Hepatocyte (in vitro differentiated cells): ENCODE measurements at places on chromosomes 16 and 17. TPM values are rescaled to one million over a fixed set of nuclear protein-coding genes. Genes with fewer than 3 reads are reported as not detected.

GRCh38 chr17:74043976-74044375 lies 159.5 kb upstream of the RPL38 start:
- H3K4me3 ChIP-seq = no peak overlapping the region
- H3K4me1 ChIP-seq = no peaks in the 10 kb centered on the region
- H3K36me3 ChIP-seq = no peaks in the 10 kb centered on the region
- no peak overlapping the region for H3K27ac ChIP-seq

- H3K4me3 ChIP-seq = no peak overlapping the region
- no peak overlapping the region for H3K27ac ChIP-seq
- no peaks in the 10 kb centered on the region for H3K36me3 ChIP-seq
- H3K4me1 ChIP-seq = no peaks in the 10 kb centered on the region
These were observed 21.0 kb upstream of the ENDOV start for GRCh38 chr17:80393961-80394360.

Gene SAT2
- 114 and 130 TPM in 2 replicates for total RNA-seq

- H3K27ac ChIP-seq = peak overlapping the region; percentile 81
- no peaks in the 10 kb centered on the region for H3K36me3 ChIP-seq
- DNase-seq = peak; percentile 58
- H3K27me3 ChIP-seq = no peaks in the 10 kb centered on the region
- H3K4me3 ChIP-seq = no peak overlapping the region
These were observed 28.3 kb upstream of the CDC42EP4 start for GRCh38 chr17:73340093-73340596.

- DNase-seq = peak; percentile 4
- no peak overlapping the region for H3K27ac ChIP-seq
- H3K4me1 ChIP-seq = peaks cover 4% of the 10 kb centered on the region
- no peaks in the 10 kb centered on the region for H3K36me3 ChIP-seq
These were observed 31.1 kb downstream of the PPM1E start for GRCh38 chr17:58786586-58787295.

GRCh38 chr16:22314661-22315626 lies 17.7 kb downstream of the POLR3E start:
- H3K4me3 ChIP-seq = no peak overlapping the region
- H3K36me3 ChIP-seq = no peaks in the 10 kb centered on the region
- DNase-seq = no peak
- no peaks in the 10 kb centered on the region for H3K27me3 ChIP-seq
- no peak overlapping the region for H3K27ac ChIP-seq
- no peaks in the 10 kb centered on the region for H3K4me1 ChIP-seq

GRCh38 chr16:58862334-58863021 lies 128.4 kb upstream of the GOT2 start:
- no peaks in the 10 kb centered on the region for H3K36me3 ChIP-seq
- H3K4me1 ChIP-seq = no peaks in the 10 kb centered on the region
- DNase-seq = no peak

GRCh38 chr16:86229866-86230656 lies 280.3 kb upstream of the FOXF1 start:
- no peaks in the 10 kb centered on the region for H3K27me3 ChIP-seq
- no peak overlapping the region for H3K27ac ChIP-seq
- H3K36me3 ChIP-seq = no peaks in the 10 kb centered on the region
- no peak for DNase-seq

Gene TBC1D28
- not detected in 2 replicates for total RNA-seq

GRCh38 chr16:57235128-57236021 lies 9.7 kb upstream of the ARL2BP start:
- no peak overlapping the region for H3K4me3 ChIP-seq
- peaks cover 4% of the 10 kb centered on the region for H3K36me3 ChIP-seq
- H3K27me3 ChIP-seq = no peaks in the 10 kb centered on the region
- no peaks in the 10 kb centered on the region for H3K4me1 ChIP-seq
- peak overlapping the region; percentile 28 for H3K27ac ChIP-seq

DNA sequence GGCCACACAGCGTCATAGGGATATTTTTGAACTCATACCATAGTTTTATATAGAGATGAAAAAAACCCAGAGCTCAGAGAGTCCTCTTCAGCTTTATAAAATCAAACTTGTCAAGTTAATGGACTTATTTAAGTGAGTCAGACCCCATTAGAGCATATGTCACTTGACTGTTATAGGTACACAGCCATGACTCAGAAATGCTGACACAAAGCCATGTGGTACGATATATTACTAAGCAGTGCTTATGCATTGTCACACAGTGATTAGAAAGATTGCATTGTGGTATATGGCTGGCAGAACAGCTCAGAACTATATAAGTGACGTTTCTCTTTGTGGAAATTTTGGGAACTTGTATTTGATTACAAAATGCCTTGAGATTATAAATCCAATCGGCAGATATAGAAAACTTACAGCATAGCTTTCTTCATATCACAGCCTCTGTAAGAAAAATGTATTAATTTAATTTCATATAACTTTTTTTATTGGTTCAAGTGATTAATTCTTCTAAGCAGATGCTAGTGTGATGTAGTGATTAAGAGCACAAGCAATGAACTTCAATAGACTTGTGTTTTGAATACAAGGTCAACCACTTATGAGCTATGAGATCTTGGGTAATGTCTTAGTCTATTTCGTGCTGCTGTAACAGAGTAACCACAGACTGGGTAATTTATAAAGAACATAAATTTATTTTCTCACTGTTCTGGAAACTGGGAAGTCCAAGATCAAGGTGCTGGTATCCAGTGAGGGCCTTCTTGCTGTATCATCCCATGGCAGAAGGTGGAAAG lies 25.8 kb upstream of the GINS3 start:
- peak; percentile 7 for DNase-seq
- H3K27me3 ChIP-seq = peaks cover 3% of the 10 kb centered on the region
- no peak overlapping the region for H3K27ac ChIP-seq
- H3K36me3 ChIP-seq = no peaks in the 10 kb centered on the region

GRCh38 chr16:57349212-57350031 lies 9.2 kb upstream of the CCL22 start:
- H3K4me1 ChIP-seq = no peaks in the 10 kb centered on the region
- DNase-seq = no peak
- no peaks in the 10 kb centered on the region for H3K36me3 ChIP-seq
- no peak overlapping the region for H3K4me3 ChIP-seq
- H3K27ac ChIP-seq = no peak overlapping the region
